ENCODE measurements at places on chromosomes 7 and 10. TPM values are rescaled to one million over a fixed set of nuclear protein-coding genes. Genes with fewer than 3 reads are reported as not detected.

GRCh38 chr7:134865001-134865845 is 85.8 kb downstream of the CALD1 start:
- H3K36me3 ChIP-seq: no peaks in the 10 kb centered on the region
- no peak for DNase-seq
- H3K27me3 ChIP-seq: no peaks in the 10 kb centered on the region
- no peak overlapping the region for H3K27ac ChIP-seq
- no peaks in the 10 kb centered on the region for H3K4me1 ChIP-seq

GRCh38 chr7:20220921-20221547 is 3.9 kb upstream of the MACC1 start:
- H3K4me1 ChIP-seq: peaks cover 46% of the 10 kb centered on the region
- no peaks in the 10 kb centered on the region for H3K36me3 ChIP-seq
- DNase-seq: no peak
- H3K27me3 ChIP-seq: no peaks in the 10 kb centered on the region

DNA sequence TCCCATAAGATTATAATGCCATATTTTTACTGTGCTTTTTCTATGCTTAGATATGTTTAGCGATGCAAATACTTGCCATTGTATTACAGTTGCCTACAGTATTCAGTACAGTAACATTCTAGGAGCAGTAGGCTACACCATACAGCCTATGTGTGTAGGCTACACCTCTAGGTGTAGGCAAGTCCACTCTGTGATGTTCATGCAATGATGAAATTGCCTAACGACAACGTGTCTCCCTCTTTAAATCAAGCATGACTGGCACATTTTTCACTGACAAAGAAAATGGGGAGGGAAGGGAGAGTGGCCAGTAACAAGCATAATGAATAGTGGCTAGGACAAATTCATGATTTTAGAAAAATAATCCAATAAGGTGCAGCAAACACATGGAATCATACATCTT is 1.7 kb downstream of the NCAPG2 start:
- H3K4me3 ChIP-seq: no peak overlapping the region
- no peaks in the 10 kb centered on the region for H3K27me3 ChIP-seq
- H3K4me1 ChIP-seq: peaks cover 12% of the 10 kb centered on the region
- DNase-seq: no peak
- no peaks in the 10 kb centered on the region for H3K36me3 ChIP-seq
- H3K27ac ChIP-seq: peak overlapping the region; percentile 59

GRCh38 chr7:135976312-135977006 is 700 bp downstream of the MTPN start:
- peak; percentile 52 for DNase-seq
- peak overlapping the region; percentile 90 for H3K4me3 ChIP-seq
- H3K36me3 ChIP-seq: no peaks in the 10 kb centered on the region
- H3K4me1 ChIP-seq: peaks cover 9% of the 10 kb centered on the region
- H3K27me3 ChIP-seq: no peaks in the 10 kb centered on the region

DNA sequence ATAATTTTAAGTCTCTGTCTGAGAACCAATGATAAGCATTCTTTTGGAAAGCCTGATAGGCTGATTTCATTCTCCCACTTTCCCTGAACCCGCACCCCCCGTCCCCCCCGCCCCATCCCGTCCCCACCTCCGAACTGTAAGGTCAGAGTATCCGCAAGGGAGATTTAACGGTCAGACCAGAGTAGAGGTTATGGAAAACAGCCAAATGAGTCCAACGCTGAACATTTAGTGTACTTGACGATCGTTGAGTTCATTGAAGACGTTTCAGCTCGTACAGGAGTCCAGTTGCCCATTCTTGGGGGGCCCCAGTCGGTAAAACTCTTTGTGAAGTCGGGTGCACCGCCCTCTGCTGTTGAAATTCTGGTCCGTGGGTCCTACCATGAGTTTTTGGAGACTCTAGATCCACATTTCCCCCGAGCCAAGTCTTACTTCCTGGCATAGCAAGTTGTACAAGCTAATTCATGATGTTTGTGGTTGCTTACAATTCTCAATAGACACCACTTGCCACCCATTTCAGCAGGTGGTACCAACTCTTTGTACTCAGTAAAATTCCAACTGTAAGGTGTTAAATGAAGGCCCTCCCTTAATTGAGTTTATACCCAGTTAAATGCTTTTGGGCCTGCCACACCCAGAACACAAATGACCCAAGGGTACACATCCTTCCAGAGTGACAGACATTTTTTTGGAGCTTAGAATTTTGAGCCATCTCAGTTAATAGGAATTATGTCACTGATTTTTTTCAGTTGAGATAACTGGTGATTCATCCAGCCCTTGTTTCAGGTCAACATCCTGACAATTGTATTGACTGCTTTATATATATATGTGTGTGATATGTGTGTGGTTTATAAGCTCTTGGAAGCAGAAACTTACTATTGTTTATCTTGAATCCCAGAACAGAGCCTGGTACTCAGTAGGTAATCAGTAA is 1.2 kb downstream of the MARCHF5 start:
- H3K36me3 ChIP-seq: peaks cover 1% of the 10 kb centered on the region
- H3K27me3 ChIP-seq: no peaks in the 10 kb centered on the region
- DNase-seq: peak; percentile 52
- H3K27ac ChIP-seq: peak overlapping the region; percentile 92
- peak overlapping the region; percentile 100 for H3K4me3 ChIP-seq

The VPS37D gene
- 1.9 TPM for total RNA-seq

The UCMA gene
- total RNA-seq: not detected

GRCh38 chr7:123847868-123848267 is 2.9 kb downstream of the HYAL4 start:
- 0 out of 2 replicates have a peak, but pooled peaks cover 5% of the 10 kb centered on the region for H3K4me1 ChIP-seq
- H3K36me3 ChIP-seq: no peaks in the 10 kb centered on the region
- no peak overlapping the region for H3K27ac ChIP-seq
- H3K27me3 ChIP-seq: no peaks in the 10 kb centered on the region

The PNLIPRP3 gene
- total RNA-seq: not detected

The ASCC1 gene
- total RNA-seq: 60.1 TPM

GRCh38 chr7:46131916-46132795 is 211.1 kb upstream of the IGFBP3 start:
- no peaks in the 10 kb centered on the region for H3K4me1 ChIP-seq
- no peaks in the 10 kb centered on the region for H3K27me3 ChIP-seq
- H3K27ac ChIP-seq: no peak overlapping the region
- peak; percentile 31 for DNase-seq

GRCh38 chr10:125911990-125912389 is 15.6 kb downstream of the FANK1 start:
- no peaks in the 10 kb centered on the region for H3K36me3 ChIP-seq
- DNase-seq: peak; percentile 75
- no peak overlapping the region for H3K27ac ChIP-seq
- no peak overlapping the region for H3K4me3 ChIP-seq
- H3K4me1 ChIP-seq: peaks cover 5% of the 10 kb centered on the region

GRCh38 chr7:68998136-68998535 is 600.1 kb upstream of the AUTS2 start:
- H3K4me1 ChIP-seq: no peaks in the 10 kb centered on the region
- H3K36me3 ChIP-seq: no peaks in the 10 kb centered on the region
- no peaks in the 10 kb centered on the region for H3K27me3 ChIP-seq
- H3K4me3 ChIP-seq: no peak overlapping the region
- no peak for DNase-seq

The LRRN3 gene
- 0.68 TPM for total RNA-seq

The KMT2C gene
- 71.1 TPM for total RNA-seq

DNA sequence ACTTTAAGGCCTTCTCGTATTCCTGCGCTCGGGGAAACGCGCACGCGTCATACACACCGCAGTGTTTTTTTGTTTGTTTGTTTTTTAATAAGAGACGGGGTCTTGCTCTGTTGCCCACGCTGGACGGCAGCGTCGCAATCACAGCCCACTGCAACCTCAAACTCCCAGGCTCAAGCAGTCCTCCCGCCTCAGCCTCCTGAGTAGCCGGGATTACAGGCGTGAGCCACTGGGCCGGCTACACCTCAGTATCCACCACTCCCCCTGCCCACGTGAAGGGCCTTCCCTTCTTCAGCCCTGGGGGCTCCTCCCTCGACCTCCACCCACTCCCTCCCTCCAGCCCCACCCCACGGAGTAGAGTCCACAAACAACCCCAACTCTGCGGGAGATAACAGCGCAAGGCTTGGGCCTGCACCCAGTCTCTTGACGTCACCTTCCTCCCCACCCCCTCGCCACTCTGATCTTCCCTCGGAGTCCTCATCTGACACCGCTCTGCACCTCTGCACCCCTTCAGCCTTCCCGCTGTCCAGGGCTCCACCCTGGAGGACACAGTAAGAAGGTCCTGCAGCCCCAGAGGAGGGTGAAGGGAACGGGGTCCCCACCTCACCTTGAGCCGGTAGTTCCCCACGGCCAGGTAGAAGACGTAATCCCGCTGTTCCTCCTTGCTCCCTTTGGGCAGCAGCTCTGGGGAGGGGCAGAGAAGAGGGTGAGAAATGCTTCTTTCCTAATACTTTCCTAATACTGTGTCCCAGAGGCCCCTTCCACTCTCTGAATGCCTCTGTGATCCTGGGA is 2.8 kb upstream of the CLDN15 start:
- DNase-seq: no peak
- H3K4me1 ChIP-seq: peaks cover 20% of the 10 kb centered on the region
- no peak overlapping the region for H3K4me3 ChIP-seq
- H3K27ac ChIP-seq: no peak overlapping the region
- no peaks in the 10 kb centered on the region for H3K36me3 ChIP-seq
- H3K27me3 ChIP-seq: no peaks in the 10 kb centered on the region

The AEBP1 gene
- 0.54 TPM for total RNA-seq

GRCh38 chr10:78626471-78626870 is 442.3 kb upstream of the ZMIZ1 start:
- no peak for DNase-seq
- peak overlapping the region; percentile 60 for H3K27ac ChIP-seq
- peaks cover 19% of the 10 kb centered on the region for H3K4me1 ChIP-seq
- H3K36me3 ChIP-seq: no peaks in the 10 kb centered on the region
- H3K27me3 ChIP-seq: no peaks in the 10 kb centered on the region

GRCh38 chr7:103632005-103632639 is 186.1 kb upstream of the SLC26A5 start:
- no peaks in the 10 kb centered on the region for H3K27me3 ChIP-seq
- H3K4me1 ChIP-seq: no peaks in the 10 kb centered on the region
- no peak for DNase-seq
- H3K27ac ChIP-seq: no peak overlapping the region
- no peak overlapping the region for H3K4me3 ChIP-seq

The MAGI2 gene
- 0.25 TPM for total RNA-seq

GRCh38 chr10:109915566-109915965 is 7.7 kb downstream of the XPNPEP1 start:
- no peaks in the 10 kb centered on the region for H3K27me3 ChIP-seq
- no peak overlapping the region for H3K4me3 ChIP-seq
- H3K27ac ChIP-seq: peak overlapping the region; percentile 74
- no peaks in the 10 kb centered on the region for H3K36me3 ChIP-seq
- no peak for DNase-seq

DNA sequence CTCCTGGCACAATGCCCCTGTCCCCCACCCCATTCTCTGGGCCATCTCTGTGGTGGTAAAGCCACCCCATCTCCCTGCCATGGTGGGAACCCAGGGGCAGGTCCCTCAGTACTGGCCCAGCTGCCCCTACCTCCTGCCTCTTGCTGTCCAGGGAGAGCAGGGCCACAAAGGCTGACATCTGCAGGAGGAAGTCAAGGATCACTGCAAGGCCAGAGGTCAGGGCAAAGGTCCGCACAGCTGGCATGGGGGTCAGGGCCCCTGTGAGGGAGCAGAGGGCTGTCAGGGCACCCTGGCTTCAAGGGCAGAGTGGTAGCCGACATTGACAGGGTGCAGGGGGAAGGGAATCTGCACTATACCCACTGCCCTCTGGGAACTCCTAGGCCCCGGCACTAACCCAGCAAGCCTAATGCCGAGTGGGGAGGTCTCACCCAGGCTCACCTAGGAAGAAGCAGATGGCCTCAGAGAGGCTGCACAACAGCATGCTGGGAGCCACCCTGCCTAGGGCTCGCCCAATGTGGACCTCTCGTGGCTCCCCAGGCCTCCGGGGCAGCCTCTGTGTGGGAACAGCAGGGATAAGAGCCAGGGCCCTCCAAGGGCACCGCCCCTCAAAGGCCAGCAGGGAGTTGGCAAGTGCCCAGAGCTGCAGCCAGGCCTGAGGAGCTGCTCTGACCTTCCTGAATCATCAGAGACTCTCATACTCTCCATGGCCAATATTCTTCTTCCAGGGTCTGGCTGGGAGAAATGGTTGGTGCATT is 7.7 kb downstream of the NPC1L1 start:
- no peak for DNase-seq
- no peak overlapping the region for H3K27ac ChIP-seq
- no peak overlapping the region for H3K4me3 ChIP-seq
- H3K36me3 ChIP-seq: no peaks in the 10 kb centered on the region

The ACBD5 gene
- total RNA-seq: 38.3 TPM

The PBLD gene
- total RNA-seq: 15.3 TPM

GRCh38 chr10:127964621-127965020 is 57.7 kb downstream of the PTPRE start:
- H3K4me1 ChIP-seq: no peaks in the 10 kb centered on the region
- H3K36me3 ChIP-seq: no peaks in the 10 kb centered on the region
- no peak for DNase-seq
- no peak overlapping the region for H3K27ac ChIP-seq
- no peak overlapping the region for H3K4me3 ChIP-seq

DNA sequence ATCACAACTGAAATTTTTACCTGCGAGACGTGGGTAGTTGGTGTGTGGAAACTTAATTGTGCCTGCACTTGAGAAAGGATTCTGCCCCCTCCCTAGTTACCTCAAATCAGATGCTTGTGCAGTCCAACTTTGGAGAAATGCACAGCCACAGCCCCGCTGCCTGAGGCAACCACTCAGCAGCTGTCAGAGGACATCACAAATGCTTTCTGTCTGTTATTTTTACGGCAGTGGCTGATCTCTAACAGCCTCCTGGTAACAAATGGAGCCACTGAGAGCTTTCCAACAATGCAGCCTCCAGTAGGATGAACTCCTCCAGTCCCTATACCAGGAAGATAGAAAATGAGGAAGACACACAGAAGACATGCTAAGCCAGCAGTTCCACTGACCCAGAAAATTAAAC is 712.2 kb upstream of the GHITM start:
- H3K36me3 ChIP-seq: no peaks in the 10 kb centered on the region
- H3K4me1 ChIP-seq: peaks cover 3% of the 10 kb centered on the region
- no peak overlapping the region for H3K4me3 ChIP-seq
- DNase-seq: no peak
- no peak overlapping the region for H3K27ac ChIP-seq
- H3K27me3 ChIP-seq: no peaks in the 10 kb centered on the region

- no peaks in the 10 kb centered on the region for H3K4me1 ChIP-seq
- no peak overlapping the region for H3K27ac ChIP-seq
- DNase-seq: no peak
- no peaks in the 10 kb centered on the region for H3K36me3 ChIP-seq
- no peaks in the 10 kb centered on the region for H3K27me3 ChIP-seq
Observed at GRCh38 chr10:91520661-91521060, 110.5 kb downstream of the HECTD2 start.

GRCh38 chr10:117373823-117374505 is 1.3 kb downstream of the PDZD8 start:
- no peaks in the 10 kb centered on the region for H3K27me3 ChIP-seq
- peaks cover 17% of the 10 kb centered on the region for H3K4me1 ChIP-seq
- peaks cover 2% of the 10 kb centered on the region for H3K36me3 ChIP-seq
- peak overlapping the region; percentile 86 for H3K4me3 ChIP-seq
- peak overlapping the region; percentile 90 for H3K27ac ChIP-seq
